ENCODE measurements at places on chromosomes 13 and 19.

GRCh38 chr19:3443840-3444694 lies 36.3 kb downstream of the SMIM24 start:
- no peak for DNase-seq

DNA sequence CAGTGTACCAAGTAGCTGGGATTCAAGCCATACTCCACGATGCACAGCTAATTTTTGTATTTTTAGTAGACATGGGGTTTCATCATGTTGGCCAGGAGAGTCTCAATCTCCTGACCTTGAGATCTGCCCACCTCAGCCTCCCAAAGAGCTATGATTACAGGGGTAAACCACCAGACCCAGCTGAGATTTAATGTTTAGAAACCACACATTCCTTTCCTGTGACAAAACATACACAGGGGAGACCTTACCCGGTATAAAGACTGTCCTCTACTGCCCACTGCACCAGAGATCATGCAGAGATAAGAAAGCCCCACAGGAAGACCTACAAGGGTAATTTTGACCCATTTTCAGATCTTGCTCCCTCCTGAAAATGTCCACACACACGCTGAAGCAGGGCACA lies 22.8 kb upstream of the ZNF83 start:
- no peak for DNase-seq

DNA sequence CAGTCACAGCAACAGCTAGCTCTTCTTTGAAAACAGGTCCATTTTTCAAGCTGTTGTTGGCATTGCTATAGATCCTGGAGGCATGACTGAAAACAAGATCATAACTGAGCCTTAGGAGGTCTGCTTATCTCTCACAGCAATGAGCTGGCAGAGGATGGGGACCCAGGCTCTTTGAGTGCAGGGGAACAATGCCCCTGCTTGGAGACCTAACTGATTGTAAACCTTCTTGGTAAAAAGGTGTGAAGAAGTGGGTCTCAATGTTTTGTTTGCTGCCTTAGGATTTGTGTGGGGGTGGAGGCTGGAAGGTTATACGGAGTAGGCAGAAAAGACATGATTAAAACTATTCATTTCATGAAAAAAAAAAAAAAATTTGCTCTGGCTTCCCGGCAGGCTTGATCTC lies 94.6 kb downstream of the EFNB2 start:
- no peak for DNase-seq

DNA sequence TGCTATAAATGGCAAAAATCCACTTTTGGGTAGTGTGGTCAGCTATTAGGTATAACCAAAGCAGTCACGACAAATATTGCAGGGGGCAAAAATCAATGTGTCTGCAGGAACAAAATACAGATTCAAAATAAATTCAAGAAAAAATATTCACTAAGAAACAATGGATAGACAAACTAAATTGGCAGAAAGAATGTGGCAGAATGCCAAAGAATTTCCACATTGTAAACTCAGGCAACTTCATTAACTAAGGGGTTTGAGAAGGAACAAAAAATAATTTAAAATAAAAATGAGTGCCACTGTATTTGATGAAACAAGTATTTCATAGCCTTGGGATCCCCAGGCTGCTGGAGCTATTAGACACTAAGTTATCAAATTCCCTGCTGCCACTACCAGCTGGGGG lies 193.1 kb downstream of the VWA8 start:
- no peak for DNase-seq

DNA sequence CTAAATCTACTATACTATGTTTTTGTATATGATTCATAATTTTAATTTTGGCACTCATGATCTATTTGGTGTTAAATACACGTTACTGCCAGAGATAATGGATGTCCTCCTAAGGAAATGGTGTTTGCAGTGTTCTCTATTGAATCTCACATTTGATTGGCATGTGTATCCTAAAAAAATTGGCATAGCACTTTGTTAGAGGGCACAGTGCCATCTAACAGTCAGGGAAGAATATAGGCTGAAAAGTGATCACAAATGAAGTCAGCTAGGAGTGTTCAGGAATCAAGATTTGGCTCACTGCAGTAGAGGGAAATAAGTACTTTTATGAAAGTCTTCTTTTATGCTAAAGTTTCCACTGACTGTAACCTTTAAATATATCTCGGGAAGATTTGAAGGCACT lies 624.6 kb downstream of the GPC6 start:
- DNase-seq = no peak
